ENCODE measurements at places on chromosomes 1 and 21.

GRCh38 chr1:14945132-14946010, 208.2 kb upstream of the TMEM51 start:
- peak; percentile 94 for DNase-seq

GRCh38 chr1:153698923-153699714, 20.6 kb downstream of the NPR1 start:
- DNase-seq: peak; percentile 73

GRCh38 chr1:177948336-177948972, 21.4 kb downstream of the SEC16B start:
- peak; percentile 72 for DNase-seq

DNA sequence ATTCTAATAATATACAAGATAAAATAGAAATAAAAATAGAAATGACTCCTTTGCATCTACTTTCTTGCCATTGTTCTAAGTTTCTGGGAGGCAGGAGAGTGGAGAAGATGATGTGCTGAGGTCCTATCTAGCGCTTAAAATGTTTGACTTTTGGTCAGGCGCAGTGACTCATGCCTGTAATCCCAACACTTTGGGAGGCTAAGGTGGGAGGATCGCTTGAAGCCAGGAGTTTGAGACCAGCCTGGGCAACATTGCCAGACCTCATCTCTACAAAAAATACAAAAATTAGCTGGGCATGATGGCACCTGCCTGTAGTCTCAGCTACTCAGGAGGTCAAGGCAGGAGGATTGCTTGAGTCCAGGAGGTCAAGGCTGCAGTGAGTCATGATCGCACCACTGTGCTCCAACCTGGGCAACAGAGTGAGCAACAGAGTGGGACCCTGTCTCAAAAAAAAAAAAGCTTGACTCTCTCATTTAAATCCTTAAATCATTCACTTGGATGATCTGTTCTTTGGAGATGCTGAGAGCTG, 24.2 kb upstream of the SLC45A1 start:
- no peak for DNase-seq

DNA sequence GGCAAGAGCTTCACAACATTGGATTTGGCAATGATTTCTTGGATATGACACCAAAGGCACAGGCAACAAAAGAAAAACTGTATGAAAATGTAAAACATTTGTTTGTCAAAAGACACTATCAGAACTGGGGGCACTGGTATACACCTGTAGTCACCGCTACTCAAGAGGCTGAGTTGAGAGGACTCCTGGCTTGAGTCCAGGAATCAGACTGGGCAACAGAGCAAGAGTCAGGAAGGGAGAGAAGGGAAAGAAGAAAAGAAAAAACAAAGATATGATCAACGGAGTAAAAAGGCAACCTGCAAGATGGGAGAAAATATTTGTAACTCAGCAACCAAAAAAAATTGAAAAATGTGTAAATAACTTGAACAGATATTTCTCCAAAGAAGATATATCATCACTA, 6.0 kb upstream of the TUT4 start:
- no peak for DNase-seq

GRCh38 chr1:174157157-174157806, 2.0 kb upstream of the RABGAP1L start:
- no peak for DNase-seq

Data from EL (cell line).